ENCODE measurements at places on chromosomes 3 and 15.

DNA sequence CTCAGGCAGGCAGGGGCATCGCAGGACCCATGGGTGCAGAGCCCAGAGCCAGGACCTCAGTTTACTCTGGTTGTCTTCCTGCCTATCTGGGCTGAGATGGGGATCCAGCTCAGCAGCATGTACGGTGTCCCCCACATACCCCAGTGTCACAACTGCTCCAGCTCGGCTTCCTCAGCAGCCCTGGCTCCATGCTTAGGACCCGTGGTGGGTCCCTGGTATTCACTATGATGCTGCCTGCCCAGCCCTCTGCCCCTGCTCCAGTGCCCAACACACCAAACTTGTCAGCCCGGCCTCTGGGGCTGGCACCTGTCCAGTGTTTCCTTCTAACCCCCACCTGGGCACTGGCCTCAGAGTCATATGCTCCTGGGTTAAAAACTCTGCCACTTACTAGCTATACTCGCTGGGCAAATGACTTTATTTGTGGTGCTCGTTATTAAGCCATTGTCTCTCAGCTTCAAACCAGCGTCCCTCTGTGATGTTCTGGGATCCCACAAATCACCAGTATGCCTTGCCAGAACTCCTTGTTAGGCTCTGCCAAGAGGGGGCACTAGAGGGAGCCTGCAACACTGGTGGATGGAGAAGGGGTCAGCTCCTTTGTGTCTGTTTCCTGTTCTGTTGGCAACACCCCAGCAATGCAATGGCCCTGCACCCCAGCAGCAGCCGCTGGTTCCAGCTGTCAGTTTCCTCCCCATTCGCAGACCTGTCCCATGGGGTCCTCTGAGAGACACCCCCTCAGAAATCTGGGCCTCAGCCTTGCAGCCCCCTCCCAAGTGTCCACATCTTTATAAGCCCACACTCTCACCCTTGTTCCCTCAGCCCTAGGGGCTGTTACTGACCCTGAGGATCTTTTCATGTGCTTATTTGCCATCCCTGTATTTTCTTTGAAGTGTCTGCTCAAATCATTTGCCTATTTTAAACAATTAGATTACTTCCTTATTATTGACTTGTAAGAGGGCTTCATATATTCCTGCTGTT, 24.1 kb upstream of the MRPS22 start:
- no peak for DNase-seq

DNA sequence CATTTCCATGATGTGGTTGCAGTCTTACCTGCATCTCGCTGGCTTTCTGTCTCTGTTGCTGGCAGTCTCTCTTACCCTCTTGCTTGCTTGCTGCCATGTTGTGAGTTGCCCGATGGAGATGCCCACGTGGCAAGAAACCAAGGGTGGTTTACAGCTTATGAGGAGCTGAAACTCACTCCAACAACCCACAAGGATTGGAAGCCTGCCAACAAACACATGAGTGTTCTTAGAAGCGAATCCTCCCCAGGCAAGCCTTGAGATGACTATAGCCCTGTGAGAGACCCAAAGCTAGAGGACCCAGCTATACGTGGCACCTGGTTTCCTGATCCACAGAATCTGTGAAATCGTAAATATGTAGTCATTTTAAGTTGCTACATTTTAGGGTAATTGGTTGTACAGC, 490.9 kb upstream of the ADAMTS9 start:
- no peak for DNase-seq

- no peak for DNase-seq
Measured at GRCh38 chr15:31082771-31083369, 18.7 kb downstream of the TRPM1 start.

GRCh38 chr3:49341996-49342395, 2.1 kb upstream of the USP4 start:
- no peak for DNase-seq
